ENCODE measurements at places on chromosomes 11 and 22. TPM values are rescaled to one million over a fixed set of nuclear protein-coding genes. Genes with fewer than 3 reads are reported as not detected.

The BIK gene
- 1.6 TPM for polyA plus RNA-seq

GRCh38 chr22:20566420-20567260 is 59.2 kb downstream of the MED15 start:
- DNase-seq: no peak

GRCh38 chr11:126594921-126595367 is 239.5 kb downstream of the ST3GAL4 start:
- DNase-seq: peak; percentile 61

GRCh38 chr22:44582016-44582415 is 84.0 kb upstream of the RTL6 start:
- peak; percentile 56 for DNase-seq

DNA sequence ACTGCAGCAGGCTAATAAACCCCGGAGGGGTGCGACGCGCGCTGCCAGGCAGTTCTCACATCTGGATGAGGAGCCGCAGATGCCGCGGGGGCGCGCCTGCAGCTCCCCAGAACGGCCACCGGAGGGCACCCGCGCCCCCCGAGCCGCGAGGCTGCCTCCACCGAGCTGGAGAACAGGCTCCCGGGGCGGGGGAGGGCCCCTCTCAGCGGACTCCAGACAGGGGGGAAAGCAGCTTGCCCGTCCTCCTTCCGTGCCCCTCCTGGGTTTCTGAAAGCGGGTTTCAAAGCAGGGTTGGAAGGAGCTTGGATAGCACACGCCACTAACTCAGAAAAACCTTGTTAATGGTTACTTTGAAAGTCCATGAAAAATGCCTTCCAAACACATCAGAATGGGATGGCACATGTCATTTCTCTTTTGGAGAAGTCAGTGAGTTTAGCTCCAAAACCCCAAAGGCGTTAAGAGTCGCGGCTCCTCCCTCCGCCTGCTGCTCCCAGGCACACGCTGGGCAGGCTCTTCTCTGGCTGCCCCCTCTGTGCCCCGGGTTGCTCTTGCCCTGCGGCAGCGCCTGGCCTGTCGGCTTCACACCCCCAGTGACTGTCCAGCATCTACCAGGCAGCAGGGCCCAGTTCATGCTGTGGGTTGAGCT is 317.8 kb downstream of the NTM start:
- no peak for DNase-seq

- no peak for DNase-seq
Observed at GRCh38 chr22:49715450-49715849, 112.2 kb downstream of the BRD1 start.

- no peak for DNase-seq
Observed at GRCh38 chr11:78402847-78403246, 14.8 kb downstream of the GAB2 start.

DNA sequence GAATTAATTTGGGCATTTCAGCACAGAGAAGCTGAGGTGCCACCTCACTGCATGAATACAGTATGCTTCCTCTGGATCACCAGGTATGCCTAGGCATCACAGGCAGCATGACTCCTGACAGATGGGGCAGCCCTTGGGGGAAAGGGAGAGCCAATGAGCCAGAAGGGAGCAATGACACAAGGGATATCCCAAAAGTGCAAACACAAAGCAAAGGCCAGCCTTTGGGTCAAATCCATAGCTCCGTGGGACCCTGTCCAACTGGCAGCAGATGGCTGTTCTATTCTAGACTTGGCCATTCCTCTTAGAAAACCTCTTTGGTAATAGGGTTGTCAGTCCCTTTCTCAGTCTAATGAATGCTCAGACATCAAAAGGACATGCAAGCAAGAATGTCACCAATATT is 73.3 kb downstream of the SERGEF start:
- no peak for DNase-seq

GRCh38 chr11:94211261-94211830 is 82.7 kb downstream of the PANX1 start:
- DNase-seq: no peak

Measured in aorta (tissue), 5 donors.